ENCODE measurements at places on chromosomes 5 and 9.
A peak's percentile ranks its signal among the peaks of the same experiment; 100 is the strongest.

DNA sequence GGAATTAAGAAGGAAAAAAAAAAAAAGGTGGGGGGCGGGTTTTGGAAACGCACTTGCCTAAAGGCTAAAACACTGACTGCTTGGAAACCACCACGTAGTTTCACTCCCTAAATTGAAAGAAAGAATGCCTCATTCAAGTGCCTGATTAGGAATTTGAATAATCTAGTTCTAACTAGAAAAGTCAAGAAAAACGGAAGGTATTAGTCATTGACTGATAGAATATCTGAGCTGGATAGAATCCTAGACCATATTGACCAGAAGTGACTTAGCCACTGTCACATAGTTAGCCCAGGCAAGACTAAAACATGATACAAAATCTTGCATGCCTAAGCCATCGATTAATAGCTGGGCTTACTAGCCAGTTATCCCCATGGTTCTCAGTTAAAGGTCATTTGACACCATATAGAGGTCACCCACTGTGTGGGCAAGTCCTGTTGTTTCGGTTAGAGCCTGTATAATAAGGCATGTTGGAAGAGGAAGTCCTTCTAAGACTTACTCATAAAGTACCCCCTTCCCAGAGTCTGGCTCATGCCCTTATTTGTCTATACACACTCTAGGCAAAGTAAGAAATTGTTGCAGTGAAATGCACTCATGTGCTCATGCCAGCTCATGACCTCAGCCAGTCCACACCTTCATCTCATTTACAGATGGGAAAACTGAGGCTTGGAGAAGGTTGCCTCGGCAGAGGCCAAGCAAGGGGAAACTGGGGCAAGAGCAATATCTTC, 40.2 kb downstream of the SH3RF2 start:
- DNase-seq: peak; percentile 37

- peak; percentile 44 for DNase-seq
Measured at GRCh38 chr9:87793292-87793691, 67.4 kb downstream of the CTSL start.

DNA sequence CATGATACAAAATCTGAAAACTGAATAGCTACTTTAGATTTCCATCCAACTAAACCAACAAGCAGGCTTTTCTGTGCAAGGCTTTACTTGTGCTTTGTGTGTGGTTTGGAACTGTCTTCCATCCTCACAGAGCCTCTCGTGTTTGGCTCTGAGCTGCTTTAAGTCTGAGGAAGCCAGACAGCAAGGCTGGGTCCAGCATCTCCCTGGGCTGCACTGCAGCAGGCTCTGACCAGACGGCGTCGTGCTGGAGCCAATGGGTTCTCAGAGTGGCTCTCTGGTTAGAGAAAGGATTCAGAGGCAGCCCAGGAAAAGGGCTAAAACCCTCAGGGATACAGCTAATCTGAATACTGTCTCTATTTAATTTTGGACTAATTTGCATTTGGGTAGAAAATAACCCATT, 207.9 kb upstream of the EFNA5 start:
- DNase-seq: no peak

DNA sequence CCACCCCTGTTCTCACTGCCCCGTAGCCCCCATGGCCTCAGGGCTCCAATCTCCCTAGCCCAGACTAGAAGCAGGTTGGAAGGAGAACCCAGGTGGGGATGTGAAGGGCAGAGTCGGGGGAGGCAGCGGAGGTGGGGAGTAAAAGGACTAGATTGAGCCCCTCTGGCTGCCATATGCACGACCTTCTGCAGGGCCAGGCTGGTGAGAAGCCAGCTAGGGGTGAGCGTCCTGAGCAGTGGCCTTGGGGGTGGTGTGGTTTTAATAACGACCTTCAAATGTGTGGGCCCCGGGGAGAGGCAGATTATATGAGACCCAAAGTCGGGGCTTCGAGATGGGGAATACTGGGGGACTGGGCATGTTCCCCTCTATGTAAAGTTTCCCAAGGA, 139.5 kb downstream of the C9orf50 start:
- no peak for DNase-seq

GRCh38 chr9:38062498-38063362, 6.3 kb downstream of the SHB start:
- peak; percentile 83 for DNase-seq

GRCh38 chr5:37704406-37704805, 135.4 kb downstream of the GDNF start:
- no peak for DNase-seq

DNA sequence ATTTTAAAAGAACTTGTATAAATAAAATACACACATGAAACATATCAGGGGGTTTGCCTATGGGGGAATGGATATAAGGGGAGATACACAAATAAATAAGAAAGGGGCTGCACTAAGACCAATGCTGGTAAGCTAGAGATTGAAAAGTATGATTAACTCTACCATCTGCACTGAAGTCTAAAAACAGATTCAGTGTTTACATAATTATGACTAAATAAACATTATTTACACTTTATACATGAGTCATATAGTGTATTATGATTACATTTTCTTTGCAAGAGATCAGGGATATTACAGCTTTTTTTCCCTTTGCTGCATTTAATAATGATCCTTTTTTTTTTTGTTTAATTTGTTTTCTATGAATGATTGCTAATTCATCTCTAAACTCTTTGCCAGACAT, 367.9 kb downstream of the TMEM38B start:
- no peak for DNase-seq

GRCh38 chr5:55633574-55634208, 78.4 kb downstream of the SLC38A9 start:
- peak; percentile 15 for DNase-seq

DNA sequence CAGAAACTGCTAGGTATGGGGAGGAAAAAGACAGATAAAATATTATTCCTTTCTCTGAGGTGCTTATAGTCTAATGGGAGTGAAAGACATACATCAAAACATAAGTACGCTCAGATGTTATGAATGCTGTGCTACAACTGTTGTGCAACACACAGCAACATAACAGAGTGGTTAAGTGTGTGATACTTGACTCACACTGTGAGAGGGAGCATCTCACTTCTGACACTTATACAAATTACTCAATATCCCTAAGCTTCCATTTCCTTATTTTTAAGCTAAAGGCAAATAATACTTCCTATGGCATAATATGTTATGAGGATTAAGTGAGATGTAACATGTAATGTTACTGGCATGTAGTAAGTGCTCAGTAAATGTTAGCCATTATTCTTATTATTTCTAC, 110.6 kb upstream of the FER start:
- DNase-seq: no peak

GRCh38 chr9:132694144-132694543, 23.9 kb downstream of the GTF3C4 start:
- DNase-seq: peak; percentile 7

DNA sequence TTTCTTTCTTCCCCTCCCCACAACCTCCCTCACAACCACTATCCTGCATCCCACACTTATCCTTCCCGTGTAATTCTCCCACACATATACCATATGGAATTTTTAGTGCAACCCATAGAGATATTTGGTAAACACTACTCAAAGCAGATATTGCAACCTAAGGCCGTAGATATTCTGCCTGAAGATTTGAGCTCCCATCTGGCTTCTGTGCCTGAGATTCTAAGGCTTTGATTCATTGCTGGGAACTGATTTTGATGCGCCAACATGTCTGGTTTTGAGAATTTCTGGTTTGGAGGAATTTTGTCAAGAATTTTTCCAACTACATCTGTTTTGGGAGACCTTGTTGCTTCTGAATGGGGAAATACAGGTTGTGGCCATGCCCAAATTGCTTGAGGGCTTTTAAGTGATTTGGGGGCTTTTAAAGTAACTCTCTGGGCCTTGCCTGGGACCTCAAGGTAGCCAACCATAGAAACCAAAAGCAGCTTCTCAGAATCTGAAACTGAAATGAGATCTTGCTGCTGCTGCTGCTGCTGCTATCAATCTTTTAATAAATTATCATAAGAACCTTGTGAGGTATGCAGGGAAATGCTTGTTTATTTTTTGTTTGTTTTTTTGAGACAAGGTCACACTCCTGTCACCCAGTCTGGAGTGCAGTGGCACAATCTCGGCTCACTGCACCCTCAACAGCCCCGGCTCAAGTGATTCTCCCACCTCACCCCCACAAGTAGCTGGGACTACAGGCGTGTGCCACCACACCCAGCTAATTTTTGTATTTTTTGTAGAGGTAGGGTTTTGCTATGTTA, 36.2 kb downstream of the PLAC8L1 start:
- DNase-seq: no peak

DNA sequence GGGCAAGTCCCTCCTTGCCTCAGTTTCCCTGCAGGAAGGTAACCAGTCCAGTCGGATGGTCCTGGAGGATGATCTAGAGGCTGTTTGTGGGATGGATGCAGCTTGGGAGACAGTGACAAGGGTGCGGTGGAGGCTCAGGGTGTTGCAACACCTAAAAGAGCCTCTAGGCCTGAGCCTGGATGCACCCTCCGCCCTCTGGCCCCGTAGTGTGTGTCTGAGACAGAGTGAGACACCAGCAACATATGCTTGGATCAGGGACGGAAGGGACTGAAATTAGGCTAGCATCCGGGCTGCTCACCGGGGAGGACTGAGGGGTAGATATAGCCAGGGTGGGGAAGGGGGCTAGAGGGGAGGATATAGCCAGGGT, 1.1 kb downstream of the CRAT start:
- DNase-seq: no peak

- DNase-seq: peak; percentile 34
Measured at GRCh38 chr5:431001-431710, 11.8 kb upstream of the EXOC3 start.

DNA sequence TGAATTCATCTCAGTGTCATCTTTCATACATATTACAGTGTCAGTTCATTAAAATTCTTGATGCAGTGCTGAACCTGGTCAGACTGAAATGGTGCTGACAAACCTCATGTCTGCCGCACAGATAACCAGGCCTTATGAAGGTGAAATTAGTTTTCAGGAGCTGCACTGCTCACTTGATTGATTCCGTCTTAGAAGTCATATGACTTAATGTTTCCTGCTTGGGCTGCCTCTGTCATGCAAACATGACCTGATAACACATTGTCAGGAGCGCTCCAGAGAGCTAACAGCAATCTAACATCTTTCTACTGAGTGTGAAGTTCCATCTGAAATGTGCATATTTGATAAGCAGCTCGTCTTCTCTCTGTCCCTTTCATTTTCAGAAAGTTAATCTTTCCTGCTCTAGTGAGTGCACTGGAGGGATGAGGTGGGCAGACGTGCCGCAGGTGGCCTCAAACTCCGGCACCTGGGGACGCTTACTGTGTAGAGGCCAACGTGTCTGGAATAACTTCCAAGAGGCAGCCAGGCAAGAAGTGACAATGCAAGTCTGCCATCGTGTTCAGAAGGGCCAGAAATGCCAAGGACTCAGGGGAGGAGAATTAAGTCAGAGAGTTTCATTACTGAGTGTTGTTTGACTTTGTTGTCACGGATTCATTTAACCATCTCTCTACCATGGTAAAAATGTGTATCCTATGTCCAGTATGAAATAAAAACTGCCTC, 592.1 kb downstream of the TLE1 start:
- no peak for DNase-seq

Data from brain microvascular endothelial cell (primary cell).